Colonic mucosa (tissue), 4 donors: ENCODE measurements at places on chromosomes 5 and 9.

DNA sequence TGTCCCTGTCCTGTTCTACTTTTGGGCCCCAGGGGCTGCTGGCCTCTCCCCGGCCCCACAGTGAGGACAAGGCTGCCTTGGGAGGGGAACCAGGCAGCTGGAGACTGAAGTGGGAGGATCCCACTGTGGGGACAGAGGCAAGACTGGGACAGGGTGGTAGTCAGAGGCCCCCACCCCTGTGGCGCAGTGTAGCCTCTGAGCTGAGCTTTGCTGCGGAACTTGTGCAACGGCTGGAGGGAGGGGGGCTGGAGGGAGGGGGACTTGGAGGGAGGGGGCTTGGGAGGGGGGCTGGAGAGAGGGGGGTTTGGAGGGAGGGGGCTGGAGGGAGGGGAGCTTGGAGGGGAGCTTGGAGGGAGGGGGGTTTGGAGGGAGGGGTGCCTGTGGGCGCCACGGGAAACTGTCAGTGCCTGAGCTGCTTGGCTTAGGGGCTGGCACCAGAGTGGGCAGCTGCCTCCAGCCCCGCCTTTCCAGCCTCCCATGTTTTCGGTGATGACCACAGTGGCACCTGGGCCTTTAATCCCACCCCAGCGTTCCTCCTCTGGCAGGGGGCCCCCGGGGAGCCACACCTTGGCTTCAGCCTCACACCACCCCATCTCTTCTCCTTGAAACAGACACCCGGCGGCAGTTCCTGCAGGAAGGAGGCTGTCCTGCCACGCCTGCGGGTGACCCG is 2.3 kb upstream of the FUT7 start:
- peak; percentile 68 for DNase-seq

DNA sequence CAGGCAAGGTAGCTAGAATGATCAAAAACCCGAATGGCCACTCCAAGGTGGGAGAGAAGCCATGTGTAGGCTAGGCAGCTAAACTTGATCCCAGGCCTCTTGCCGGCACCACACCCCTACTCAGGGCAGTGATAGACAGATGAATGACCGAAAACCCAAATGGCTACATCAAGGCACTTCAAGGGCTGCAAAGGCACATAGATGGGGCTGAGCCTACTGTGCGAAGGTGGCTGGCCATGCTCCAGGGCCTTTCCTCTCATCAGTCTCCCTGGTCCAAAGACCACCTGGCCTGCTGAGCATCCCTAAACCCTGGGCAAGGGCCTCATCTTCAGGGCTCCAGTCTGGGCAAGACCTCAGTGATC is 3.7 kb upstream of the TIFAB start:
- DNase-seq: no peak

DNA sequence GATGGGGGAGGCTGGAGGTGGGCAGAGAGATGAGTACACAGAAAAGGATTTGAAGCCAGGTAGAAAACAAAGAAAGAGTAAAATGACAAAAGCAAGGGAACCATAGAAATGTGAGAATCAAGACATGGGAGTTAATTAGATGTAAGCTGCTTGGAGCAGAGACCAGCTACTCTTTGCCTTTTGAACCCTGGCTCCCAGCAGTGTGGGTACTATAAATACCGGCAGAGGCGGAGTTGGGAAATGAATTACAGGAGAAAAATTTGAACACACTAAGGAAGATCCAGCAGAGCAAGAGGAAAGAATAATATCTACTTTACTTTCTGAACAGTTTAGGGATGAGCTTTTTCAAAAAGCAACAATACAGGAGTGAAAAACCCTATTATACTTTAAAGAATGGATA is 36.5 kb downstream of the KIF24 start:
- DNase-seq: no peak

DNA sequence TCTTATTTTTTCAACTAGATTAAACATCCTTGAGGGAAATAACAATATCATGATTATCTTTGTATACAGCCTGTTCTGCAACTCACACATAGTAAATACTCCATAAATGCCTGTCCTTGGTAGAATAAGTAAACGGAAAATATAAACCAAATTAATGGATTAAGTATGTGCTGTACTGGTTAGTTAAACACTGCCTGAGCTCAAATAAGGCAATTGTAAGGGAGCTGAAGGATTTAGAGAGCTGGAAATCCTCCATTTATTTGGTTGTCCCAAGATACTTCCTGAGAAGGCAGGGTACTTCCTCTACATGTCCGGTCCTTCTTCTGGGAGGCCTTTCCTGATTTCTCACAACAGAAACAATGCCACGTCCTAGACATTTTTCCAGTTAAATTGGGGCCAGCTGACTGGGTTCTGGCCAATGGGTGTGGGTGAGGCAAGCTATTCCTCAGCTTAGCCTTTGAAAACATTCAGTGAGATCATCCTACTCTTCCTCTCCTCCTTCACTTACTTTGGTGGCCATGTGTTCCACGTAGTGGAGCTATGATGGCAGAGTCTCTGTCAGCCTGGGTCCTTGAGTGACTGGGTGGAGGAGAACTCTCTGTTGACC is 8.5 kb upstream of the C1QTNF3 start:
- DNase-seq: no peak

DNA sequence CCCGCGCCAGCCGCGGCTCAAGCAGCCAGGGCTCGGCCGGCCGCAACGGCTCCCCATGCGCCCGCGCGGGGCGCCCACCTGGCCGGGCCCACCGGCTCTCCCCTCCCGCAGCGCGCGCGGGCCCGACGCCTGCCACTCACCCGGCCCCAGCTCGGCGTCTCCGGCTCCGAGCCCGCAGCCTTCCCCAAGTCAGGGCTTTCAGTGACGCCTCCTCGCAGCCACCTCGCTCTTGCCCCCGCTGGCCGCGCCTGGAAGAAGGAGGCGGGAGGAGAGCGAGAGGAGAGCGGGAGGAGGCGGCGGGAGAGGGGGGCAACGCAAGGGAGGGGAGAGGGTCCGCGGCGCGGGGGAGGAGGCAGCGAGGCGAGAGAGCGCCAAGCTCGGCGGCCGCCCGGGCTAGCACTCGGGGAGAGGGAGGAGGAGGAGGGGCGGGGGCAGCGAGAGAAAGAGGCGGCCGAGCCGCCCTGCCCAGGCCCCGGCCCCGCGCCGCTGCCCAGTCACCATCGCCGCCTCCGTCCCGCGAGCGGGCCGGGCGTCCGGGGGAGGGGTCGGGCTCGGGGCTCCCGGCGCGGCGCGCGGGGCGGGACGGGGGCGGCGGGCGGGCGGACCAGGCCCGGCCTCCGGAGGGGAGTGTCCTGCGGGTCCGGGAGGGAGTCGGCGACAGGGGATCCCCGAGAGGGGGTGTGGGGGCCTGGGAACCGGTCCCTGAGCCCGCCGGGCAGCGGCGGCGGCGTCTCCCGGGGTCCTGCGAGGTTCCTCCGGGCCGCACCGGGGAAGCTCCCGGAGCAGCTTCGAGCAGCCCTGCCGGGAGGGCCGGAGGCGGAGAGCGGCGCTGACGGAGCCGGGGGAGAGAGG is at the start of gene LHFPL2:
LHFPL2 (minus strand) TSS at position 414 of the 852 bp plus-strand sequence. CDS start 138,559 bp downstream, outside the sequence.
- DNase-seq: peak; percentile 75

DNA sequence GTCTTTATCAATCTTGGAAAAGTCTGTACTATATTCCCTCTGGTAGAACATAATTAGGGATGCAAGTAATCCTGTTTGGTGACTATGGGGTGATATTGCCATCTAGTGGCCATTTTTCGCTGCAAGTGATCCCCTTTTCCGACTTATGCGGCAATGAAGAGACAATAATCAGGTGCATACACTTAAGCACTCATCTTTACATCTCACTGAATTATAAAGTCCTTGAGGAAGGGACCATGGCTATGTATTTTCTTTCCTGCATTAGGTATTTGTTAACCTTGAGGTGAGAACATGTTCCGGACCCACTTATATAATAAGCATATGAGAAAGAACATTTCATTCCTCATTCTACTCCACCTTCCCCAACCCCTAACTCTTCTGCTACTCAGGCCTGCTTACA is 19.6 kb upstream of the LIX1 start:
- peak; percentile 80 for DNase-seq

- DNase-seq: no peak
These were observed 158.1 kb downstream of the ATP10B start for GRCh38 chr5:160693831-160694465.

GRCh38 chr9:112771359-112772214 is 21.0 kb downstream of the SNX30 start:
- no peak for DNase-seq

DNA sequence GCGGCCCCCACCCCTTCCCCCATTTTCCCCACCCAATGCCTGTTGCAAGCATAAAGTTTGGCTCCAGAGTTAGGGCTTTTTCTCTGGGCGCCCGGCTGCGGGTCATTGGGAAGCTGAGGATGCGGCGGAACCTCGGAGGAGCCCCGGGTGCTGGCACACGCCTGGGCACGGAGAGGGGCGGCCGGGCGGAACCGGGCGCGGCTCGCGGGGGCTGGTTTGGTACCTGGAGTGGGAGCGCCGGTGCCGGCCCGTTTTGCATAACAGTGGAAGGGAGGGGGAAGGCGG is 1.2 kb downstream of the PPARGC1B start:
- DNase-seq: no peak
